ENCODE measurements at places on chromosomes 3 and 15.

- DNase-seq: no peak
Observed at GRCh38 chr3:60202052-60202726, 1049.1 kb downstream of the FHIT start.

DNA sequence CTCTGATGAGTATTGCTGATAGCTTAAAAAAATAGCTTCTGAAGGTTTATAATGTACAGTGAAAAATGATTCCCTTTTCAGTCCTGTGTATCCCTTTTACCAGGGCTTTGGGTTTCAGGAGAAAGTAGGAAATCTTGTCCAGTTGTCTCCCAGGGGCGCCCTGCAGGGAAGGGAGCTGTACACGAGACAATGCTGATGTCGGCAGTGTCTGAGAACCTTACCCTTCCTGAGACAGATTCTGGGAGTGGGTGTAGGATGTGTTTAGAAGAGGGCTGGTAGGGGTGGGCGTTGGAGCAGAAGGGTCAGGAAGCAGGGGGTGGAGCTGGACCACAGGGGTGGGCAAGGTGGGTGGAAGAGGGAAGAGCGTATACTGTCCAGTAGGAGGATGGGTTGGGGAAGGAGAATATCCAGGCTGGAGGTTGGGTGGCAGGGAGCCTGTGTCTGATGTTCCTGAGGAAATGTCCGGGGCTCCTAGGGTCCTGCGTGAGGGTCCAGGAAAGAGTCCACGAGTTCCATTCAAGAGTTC, 5.6 kb downstream of the THPO start:
- no peak for DNase-seq

GRCh38 chr3:7573330-7573729, 712.4 kb downstream of the GRM7 start:
- DNase-seq: no peak

DNA sequence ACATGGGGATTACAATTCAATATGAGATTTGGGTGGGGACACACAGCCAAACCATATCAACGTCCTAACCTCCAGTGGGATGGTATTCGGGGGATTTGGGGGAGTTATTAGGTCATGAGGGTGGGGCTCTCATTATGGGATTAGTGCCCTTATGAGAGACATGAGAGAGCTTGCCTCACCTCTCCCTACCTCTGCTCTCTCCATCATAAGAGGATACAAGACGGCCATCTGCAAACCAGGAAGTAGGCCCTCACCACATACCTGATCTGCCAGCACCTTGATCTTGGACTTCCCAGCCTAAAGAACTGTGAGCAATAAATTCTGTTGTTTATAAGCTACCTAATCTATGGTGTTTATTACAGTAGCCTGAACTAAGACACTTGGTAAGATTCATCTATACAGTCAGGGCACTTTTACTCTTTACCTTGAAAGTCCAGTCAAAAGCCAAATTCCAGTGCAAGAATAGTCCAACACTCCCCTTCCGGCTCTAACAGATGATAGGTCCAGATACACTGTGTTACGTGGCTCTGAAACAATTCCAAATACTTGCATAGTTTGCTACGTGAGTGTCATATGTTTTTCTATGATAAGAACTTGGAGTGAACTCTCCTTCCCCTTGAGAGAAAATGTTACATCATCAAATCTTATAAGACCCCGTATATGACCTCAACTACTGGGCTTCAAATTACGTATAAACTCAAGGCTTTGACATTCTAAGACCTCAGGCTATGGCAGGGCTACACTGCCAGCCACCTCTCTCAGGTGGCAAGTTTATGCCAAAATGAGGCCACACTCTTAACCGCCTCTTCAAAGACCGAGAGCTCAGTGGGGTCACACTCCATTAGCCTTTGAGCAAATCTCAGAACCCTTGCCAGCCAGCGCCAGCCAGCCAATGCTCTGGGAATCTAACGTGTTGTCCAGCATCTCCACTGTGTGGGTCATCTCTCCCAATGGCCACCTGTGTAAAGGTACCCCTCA, 129.9 kb downstream of the XXYLT1 start:
- no peak for DNase-seq

- no peak for DNase-seq
Observed at GRCh38 chr3:177744873-177745606, 547.8 kb upstream of the TBL1XR1 start.

Measured in activated CD4-positive, alpha-beta T cell treated with anti-CD3 and anti-CD28 coated beads for 36 hours (primary cell).